Left ventricle myocardium superior (tissue), 1 donor: ENCODE measurements at places on chromosomes 3 and 15. TPM values are rescaled to one million over a fixed set of nuclear protein-coding genes. Genes with fewer than 3 reads are reported as not detected.

Gene U2SURP
- total RNA-seq: 40.4 TPM

Gene TF
- total RNA-seq: 3.3 TPM

Gene KLHL6
- 0.87 TPM for total RNA-seq

Gene KIF23
- 0.45 TPM for total RNA-seq

Gene SLC27A2
- total RNA-seq: not detected

Gene SLC6A11
- total RNA-seq: not detected

Gene HYAL1
- total RNA-seq: 70.0 TPM

Gene PRKCI
- total RNA-seq: 15.8 TPM

Gene ZNF501
- total RNA-seq: 3.5 TPM

Gene BSN
- total RNA-seq: 0.30 TPM

Gene ABI3BP
- total RNA-seq: 23.4 TPM

Gene DNAH12
- total RNA-seq: 0.02 TPM

Gene AGBL1
- total RNA-seq: not detected

Gene EPHB3
- 1.6 TPM for total RNA-seq

Gene SENP2
- 25.1 TPM for total RNA-seq

Gene REC114
- total RNA-seq: 0.84 TPM

Gene STARD5
- 1.8 TPM for total RNA-seq

Gene LXN
- 3.3 TPM for total RNA-seq

Gene GNB4
- total RNA-seq: 16.3 TPM

Gene PEX5L
- total RNA-seq: 0.57 TPM

Gene SLC12A1
- total RNA-seq: not detected

Gene SPATA12
- not detected for total RNA-seq

Gene COL7A1
- total RNA-seq: 24.5 TPM

Gene LDHAL6B
- total RNA-seq: not detected

Gene PIGZ
- 2.8 TPM for total RNA-seq

Gene ISL2
- not detected for total RNA-seq

Gene CX3CR1
- total RNA-seq: 1.7 TPM

Gene GABRR3
- not detected for total RNA-seq

Gene WDR82
- total RNA-seq: 67.5 TPM

Gene PLS1
- 1.8 TPM for total RNA-seq

Gene PRR20G
- total RNA-seq: not detected

Gene SLC22A14
- total RNA-seq: not detected

Gene CORO2B
- total RNA-seq: 5.9 TPM

Gene ACTC1
- 14,086 TPM for total RNA-seq
